ENCODE measurements at places on chromosomes 3 and 15. TPM values are rescaled to one million over a fixed set of nuclear protein-coding genes. Genes with fewer than 3 reads are reported as not detected.

Gene B3GNT5
- total RNA-seq, result 9.7 TPM

GRCh38 chr3:115384381-115384780, 237.3 kb upstream of the ZBTB20 start:
- DNase-seq, result no peak

GRCh38 chr15:77225088-77225487, 154.2 kb upstream of the TSPAN3 start:
- DNase-seq, result no peak

GRCh38 chr15:101193806-101194545, 57.9 kb downstream of the CHSY1 start:
- DNase-seq, result no peak

GRCh38 chr3:187315872-187316271, 24.3 kb upstream of the MASP1 start:
- DNase-seq, result no peak

DNA sequence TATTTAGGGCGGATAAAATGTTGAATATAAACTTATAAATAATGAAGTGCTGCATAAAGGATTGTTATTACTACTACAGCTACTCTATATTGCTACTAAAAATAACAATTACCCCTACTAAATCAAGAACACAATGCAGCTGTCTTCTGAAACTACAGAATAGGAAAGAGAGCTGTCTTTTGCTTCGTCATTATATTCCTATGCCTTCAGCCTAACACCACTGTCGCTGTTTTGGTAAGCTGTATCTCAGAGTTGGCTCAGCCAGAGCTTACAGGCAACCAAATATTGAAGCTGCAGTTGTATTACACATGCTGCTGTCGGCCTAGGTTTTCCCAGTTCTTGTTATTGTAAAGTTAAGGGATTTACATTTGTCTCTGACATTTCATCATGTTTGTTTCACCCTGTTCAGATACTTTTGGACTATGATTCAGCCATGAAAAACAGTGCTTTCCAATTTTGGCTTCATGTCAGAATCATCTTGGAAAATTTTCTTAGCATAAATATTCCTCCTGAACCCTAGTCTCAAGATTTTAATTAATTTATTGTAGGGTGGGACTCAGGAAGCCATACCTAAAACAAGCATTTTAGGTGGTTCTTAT, 31.3 kb upstream of the LPP start:
- no peak for DNase-seq
